NCI-H1417 (cell line): ENCODE measurements at places on chromosomes 3 and 15.

GRCh38 chr3:76942101-76942500 is 97.8 kb upstream of the ROBO2 start:
- no peak for DNase-seq

GRCh38 chr15:64942356-64942755 is 30.7 kb downstream of the ANKDD1A start:
- DNase-seq: no peak

- no peak for DNase-seq
Observed at GRCh38 chr15:85361323-85361722, 19.1 kb upstream of the AKAP13 start.

GRCh38 chr3:185279587-185280138 is 25.8 kb upstream of the EHHADH start:
- no peak for DNase-seq

GRCh38 chr3:184229394-184230080 is at the start of gene VWA5B2:
Gene VWA5B2, plus strand, starts transcription at chr3:184229585. Its CDS starts 944 bp downstream, at chr3:184230529.
- peak; percentile 70 for DNase-seq

- DNase-seq: no peak
Observed at GRCh38 chr3:173258697-173259096, 117.7 kb upstream of the SPATA16 start.

DNA sequence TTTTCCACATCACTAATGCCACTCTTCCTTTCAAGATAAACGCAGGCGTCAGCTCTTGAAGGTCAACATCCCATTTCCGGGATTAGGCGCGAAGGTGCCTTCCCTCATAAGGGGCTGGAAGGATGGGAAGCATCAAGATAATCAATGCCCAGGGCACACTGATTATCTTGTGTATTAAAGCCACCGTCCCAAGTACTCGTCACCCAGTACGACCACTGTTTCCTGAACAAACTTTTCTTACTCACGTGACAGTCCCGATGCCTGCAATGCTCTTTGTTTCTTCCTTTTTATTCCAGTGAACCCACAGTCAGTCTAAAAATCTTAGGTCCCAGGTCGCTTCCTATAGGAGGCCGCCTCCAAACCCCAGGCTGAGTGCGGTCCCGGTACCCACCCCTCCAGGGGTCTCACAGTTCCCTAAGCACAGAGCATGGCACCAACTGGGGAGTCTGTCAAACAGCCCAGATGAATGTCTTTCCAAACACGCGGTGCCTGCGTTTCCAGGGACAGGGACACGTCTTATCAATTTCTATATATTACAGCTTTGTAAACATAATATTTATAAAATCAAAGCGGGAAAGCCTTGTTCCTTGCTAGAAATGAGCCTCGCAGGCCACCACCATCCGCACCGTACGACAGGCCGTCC is 589 bp downstream of the ANAPC13 start:
- DNase-seq: peak; percentile 54

DNA sequence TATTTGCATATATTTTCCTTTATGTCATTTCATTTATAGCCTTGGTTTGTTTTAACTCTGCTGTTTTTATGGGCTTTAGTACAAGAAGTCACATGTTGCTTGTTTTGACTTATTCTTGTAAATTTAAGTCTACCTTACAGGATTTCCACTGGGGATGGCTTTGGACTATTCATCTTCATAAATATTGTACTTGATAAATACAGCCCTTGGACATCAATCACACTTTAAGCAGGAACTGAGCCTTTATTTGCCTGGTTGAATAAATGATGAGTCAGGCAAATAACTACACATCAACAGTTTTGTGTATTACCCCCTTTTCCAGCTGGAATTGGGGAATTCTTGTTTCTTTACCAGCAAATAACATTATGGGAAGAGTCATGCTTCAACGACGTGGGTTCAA is 286.0 kb downstream of the CNTN3 start:
- DNase-seq: peak; percentile 16

DNA sequence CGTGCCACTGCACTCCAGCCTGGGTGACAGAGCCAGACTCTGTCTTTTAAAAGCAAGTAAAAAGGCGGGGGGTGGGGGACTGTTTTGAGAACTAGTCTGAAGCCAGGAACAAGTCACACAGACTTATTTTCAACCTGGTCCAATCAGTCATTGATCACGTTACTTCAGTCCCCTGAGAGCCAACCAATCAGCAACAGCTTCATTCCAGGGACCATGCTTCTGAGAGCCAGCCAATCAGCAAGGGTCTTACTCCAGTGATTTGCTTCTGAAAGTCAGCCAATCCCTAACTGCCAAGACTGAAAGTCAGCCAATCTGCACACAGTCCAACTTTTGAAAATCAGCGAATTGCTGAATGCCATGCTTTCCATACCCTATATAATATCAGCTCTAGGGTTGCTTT is 48.6 kb upstream of the C15orf39 start:
- no peak for DNase-seq
